ENCODE measurements at places on chromosomes 3 and 15.
A peak's percentile ranks its signal among the peaks of the same experiment; 100 is the strongest.

DNA sequence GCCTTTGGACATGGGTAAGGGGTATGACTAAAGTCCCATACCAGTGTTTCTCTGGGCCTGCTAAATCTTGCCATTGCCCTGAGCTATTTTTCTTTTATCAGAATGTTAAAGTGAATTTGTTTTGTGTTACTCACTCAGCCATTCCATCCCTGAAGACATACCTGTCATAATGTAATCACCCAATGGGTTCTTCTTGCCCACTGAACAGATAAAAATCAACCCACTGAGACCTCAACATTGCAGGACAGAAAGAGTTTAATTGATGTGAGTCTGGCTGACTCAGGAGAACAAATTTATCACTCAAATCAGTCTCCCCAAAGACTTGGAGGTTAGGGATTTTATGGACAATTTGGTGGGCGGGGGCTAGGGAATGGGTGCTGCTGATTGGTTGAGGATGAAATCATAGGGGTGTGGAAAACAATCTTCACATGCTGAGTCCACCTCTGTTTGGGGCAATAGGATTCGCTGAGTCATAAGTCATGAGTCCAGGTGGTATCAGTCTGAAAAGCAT is 47.4 kb downstream of the ILDR1 start:
- DNase-seq, result no peak

DNA sequence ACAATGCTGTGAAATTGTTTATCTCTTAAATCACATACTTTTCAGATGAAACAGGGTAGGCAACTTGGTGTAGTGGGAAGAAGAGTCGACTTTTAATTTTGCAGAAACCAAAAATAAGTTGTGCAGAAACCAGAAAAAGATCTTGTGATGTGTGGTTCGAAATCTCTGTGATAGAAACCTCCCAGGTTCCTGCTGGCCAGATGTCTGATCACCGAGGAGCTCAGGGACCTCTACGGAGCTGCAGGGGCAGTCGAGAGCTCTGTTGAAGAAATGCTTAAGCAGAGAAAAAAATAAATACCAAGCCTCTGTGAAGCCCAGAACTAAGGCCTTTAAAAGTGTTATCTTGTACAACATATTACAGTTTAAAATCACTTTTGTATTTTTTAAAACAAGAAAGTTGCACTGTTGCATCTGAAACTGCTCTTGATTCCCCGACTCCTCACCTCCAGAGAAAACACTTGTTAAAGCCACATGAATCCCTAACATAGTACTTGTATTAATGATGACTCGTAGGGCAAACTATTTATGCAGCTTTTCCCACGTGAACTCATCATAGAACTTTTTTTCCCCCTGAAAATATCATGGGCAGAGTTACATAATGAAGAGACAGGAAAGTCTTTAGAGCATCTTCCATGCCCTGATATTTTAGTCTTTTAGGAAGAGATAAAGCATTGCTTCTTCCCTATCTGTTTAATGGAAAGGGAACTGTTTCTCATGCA is 51.3 kb downstream of the CCK start:
- no peak for DNase-seq

- no peak for DNase-seq
These were observed 67.7 kb upstream of the BNC1 start for GRCh38 chr15:83352119-83352518.

DNA sequence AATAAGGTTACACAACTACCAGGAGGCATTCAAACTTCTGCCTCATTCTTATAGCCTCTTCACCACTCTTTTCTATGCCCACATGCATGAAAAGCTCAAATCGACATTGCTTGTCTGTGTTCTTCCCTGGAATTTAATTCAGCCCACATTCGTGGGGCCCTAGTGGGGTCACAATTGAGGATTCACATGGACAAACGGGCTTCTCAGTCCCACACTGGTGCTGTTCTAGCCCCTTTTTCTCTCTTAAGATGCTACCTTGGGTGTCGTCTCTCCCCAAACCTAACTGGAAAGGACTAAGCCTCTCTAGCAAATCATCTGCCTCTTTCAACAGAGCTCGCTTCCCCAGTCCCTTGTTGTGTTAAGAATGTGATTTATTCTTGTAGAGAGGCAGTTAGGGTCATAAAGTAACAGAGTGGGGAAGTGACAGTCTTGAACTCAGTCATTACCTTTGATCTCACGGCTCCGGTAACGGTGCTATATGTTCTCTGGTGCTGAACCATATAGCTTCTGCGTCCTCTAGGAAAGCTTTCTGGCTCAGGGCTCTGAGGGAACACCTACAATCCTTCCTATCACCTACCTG is 4.9 kb downstream of the LPP start:
- DNase-seq, result no peak

GRCh38 chr15:85430406-85431204 is 50.2 kb downstream of the AKAP13 start:
- no peak for DNase-seq

- no peak for DNase-seq
These were observed 3.4 kb downstream of the IGF1R start for GRCh38 chr15:98651581-98652220.

GRCh38 chr3:196691386-196691785 is 20.7 kb downstream of the CEP19 start:
- DNase-seq, result no peak

- peak; percentile 54 for DNase-seq
These were observed at the start of gene TXNRD3 for GRCh38 chr3:126654571-126655383. Gene TXNRD3, minus strand, starts transcription at chr3:126655124.

DNA sequence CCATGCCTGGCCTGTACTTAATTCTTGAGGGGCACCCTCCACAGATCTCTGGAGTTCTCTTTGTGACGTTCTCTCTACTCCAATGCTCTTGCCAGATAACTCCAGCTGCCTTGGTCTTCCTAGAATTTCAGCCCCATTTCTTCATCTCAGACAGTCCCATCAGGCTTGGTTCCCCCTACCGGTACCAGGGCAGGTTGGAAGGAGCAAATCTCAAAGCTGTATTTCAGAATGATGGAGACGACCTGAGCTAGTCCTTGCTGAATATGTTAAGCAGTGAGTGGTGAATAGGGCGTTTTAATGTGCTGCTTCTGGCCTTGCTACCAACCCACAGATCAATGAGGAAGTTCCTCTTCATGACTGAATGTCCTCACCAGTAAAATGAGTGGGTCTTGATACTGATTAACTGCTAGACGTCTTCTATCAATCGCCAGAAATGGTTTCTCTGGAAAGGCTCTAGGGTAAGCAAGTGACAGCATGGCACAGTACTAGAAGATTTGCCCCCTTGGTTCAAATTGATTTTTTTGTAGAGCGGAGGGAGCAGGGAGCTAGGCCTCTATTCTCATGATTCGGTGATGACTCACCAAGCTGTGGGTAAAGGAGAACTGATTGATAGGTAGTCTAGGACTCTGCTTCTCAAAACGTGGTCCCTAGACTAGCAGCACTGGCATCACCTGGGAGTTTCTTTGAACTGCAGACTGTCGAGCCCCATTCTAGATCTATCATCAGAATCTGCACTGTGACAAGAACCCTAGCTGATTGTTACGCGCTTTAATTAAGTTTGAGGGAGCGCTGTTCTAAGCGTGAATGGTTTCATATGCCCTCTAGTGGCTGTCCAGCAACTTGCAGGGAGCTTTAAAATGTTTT is 67.8 kb downstream of the UBP1 start:
- peak; percentile 16 for DNase-seq

GRCh38 chr15:74135041-74135565 is 4.7 kb downstream of the ISLR2 start:
- DNase-seq, result no peak

DNA sequence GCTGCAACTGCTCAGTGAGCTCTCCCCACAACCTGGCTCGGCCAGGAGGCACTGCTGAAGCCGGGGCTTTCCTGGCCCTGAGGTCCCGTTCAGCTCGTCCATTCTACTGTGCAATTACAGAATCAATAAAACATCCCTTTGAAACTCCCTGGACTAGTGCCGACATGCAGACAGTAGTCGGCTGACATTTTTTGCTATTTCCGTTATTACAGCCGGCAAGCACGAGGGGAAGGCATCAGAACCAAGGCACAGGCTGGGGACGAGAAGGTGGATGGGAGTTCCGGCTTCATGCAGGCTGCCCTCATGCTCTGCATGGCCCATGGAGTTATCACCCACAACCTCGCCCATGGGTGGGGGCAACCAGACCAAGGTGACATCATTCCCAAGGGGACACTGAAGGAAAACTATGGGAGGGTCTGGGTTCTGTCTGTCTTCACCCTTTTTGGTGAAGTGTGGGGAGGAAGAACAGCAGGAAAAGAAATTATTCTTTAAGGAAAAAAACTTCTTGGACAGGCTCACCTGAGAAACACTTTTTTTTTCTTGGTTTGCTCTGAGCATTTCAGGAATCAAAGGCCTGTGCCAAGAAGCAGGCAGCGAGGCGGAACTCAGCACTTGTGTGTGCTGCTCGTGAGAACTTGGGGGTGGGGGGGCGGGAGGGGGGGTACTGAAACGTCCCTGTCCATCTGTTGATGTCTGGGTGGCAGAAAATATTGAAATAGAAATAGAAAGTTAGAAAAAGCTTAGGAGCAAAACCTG is 154.5 kb downstream of the FOXP1 start:
- DNase-seq, result no peak

- no peak for DNase-seq
These were observed 246.7 kb downstream of the LPP start for GRCh38 chr3:188400494-188401243.

- DNase-seq, result no peak
These were observed 139.2 kb upstream of the EOMES start for GRCh38 chr3:27861046-27862036.

GRCh38 chr3:116256843-116257485 is 188.3 kb downstream of the LSAMP start:
- DNase-seq, result no peak

- DNase-seq, result no peak
These were observed 28.2 kb downstream of the CCR9 start for GRCh38 chr3:45914362-45915058.

DNA sequence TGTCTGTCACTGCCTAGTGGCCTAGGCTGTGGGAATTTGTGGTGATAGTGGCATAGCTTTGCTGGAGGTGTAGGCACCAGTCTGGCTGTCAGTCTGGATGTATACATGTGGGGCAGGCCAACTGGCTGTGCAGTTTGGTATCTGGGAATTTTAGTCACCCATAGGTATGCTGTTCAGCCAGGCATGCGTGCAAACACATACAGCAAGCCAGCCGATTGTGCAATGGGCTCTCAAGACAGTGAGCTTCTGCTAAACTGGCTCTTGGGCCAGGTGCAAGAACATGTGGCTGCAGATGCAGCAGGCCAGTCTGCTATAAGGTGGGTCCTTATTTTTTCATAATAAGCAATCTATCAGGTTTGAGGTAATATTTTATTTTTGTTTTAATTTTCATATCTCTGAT is 87.1 kb upstream of the PLSCR5 start:
- no peak for DNase-seq

DNA sequence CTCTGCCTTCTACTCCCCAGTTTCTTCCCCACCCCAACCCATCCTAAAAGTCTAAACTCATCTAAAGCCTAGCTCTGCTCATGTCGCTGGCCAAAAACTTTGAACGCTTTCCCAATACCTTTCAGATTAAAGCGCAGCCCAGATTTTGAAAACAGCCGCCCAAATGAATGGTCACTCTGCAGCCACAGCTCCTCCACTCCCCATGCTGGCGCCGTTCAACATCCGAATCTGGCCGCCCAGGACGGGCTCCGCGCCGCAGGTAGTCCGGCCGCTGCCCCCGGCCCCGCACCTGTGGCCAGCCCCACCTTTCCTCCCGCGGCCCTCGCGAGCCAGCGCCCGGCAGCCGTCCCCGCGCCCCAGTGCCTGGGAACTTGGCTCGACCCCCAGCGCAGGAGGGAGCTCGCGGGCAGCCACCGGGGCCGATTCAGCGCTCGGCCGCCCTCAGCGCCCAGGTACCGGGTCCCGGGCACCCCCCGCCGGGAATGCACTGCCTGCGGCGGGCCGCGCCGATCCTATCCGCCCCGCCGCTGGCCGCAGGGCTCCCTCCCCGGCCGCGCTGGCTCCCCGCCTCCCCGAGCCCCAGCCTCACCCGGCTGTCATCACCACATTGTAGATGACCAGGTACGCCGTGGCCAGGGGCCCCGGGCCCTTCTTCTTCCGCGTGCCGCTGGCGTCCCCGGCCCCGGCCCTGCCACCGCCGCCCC is 417 bp downstream of the HACD2 start:
- DNase-seq, result peak; percentile 18

DNA sequence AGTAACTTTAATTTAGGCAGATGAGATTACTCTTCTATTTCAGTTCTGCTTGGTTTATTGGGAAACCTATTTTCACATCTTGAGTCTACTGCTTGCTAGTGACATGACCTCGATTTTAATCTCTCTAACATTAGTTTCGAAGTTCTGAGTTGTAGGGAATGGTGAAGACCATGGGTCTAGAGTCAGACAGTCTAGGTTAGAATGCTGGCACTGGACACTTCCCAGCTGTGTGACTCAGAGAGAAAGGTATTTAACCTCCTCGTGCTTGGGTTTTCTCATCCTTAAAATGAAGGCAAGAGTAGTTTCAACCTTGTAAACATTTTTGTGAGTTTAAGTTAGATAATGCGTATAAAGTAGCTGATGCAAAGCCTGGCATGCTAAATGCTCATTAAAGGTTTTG is 422.1 kb downstream of the GRM7 start:
- DNase-seq, result no peak

DNA sequence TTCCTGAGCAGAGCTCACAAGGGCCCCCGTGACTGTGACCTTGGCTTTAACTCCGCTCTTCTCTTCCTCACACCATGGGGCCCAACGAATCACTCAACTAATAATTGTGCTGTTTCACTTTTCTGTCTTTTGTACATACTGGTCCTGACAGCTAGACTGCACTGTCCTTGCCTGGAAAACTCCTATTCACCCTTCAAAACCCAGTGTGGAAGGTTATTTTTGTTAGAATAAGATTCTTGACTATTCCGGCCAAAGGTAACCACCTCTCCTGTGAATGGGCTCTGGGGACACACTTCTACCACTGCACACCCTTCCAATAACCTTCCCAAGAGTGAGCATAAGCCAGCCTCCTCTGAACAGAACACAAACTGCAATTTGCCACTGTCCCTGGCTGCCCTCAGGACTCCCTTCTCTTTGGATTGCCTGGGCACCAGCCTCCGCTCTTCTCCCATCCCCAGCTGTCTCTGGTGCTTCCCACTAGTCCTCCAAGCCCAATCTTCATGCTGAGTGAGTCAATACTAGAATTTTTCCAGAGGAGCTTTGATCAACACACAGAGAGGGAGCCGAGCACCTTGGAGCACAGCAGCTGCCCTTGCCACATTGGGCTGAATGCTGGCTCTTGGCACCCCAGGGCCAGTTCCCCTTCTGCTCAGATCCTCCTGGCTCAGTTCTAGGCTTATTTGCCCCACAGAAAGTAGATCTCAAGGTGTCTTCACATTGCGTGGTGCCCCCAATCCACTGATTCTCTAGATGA is 2.1 kb downstream of the SCN5A start:
- no peak for DNase-seq

- no peak for DNase-seq
These were observed 53.0 kb downstream of the PDIA5 start for GRCh38 chr3:123119802-123120201.

Measured in stimulated activated CD8-positive, alpha-beta memory T cell treated with anti-CD3 and anti-CD28 coated beads, Interleukin-2, amount 100 ng/mL, for 1 hour (primary cell).